ENCODE measurements at places on chromosomes 11 and 22.
A peak's percentile ranks its signal among the peaks of the same experiment; 100 is the strongest.

DNA sequence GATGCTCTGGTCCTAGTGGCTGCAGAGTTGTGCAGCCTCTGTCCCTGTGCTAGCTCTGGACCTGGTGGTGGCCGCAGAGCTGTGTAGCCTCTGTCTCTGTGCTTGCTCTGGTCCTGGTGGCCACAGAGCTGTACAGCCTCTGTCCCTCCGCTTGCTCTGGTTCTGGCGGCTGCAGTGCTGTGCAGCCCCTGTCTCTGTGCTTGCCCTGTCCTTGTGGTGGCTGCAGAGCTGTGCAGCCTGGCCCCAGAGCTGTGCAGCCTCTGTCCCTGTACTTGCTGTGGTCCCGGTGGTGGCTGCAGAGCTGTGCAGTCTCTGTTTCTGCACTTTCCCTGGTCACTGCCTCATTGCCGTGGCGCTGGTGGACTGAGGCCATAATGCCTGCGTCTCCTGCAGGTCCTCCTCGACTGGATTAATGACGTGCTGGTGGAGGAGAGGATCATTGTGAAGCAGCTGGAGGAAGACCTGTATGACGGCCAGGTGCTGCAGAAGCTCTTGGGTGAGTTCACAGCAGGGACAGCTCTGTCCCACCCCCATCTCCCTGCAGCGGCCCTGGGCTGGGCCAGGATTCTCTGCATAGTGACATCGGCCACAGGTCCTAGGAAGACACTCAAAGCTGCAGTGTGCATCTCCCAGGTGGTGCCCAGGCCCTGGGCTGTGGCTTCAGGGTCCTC lies 61.9 kb upstream of the PARVG start:
- no peak for DNase-seq

DNA sequence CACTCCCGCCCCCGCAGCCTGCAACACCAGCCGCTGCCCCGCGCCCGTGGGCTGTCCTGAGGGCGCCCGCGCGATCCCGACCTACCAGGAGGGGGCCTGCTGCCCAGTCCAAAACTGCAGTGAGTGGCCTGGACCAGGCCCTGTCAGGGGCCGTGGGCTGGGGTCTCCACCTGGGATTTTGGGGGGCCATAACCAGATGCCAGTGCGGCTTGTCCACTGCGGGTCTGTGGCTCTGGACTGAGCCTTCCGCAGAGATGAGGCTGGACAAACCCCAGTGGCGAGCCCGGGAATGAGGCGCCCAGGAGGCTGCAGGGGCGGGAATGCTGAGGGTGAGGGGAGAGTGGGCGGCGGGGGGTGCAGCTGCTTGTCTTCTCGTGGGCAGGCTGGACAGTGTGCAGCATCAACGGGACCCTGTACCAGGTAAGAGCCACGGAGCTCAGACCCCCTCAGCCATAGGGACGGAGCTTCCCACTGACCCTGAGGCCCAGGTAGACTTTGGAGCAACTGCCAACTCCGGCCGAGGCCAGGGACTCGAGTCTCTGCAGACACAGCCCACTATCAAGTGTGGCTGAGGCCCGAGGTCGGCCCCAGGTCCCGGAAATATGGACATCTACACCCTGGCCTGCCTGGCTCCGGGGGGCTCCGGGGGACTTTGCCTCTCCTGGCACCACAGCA lies 24.8 kb upstream of the MUC5B start:
- DNase-seq = no peak

DNA sequence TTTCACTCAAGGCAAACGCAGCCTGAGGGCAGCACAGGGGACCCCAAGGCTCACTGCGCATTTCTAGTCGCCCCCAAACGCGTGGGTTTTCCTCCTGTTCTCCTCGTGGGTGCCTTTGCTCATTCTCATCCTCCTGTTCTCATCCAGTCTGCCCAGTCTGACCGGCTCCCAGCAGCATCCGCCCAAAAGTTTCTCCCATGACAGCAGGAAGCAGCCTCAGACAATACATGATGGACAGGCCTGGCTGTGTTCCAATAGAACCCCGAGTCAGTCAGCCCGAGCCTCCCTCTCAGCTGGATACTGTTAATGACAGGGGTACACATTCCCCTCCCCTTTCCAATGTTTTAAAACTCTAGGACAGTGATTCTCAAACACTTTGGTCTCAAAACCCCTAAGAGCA lies 22.5 kb upstream of the KRTAP5-7 start:
- DNase-seq = no peak

DNA sequence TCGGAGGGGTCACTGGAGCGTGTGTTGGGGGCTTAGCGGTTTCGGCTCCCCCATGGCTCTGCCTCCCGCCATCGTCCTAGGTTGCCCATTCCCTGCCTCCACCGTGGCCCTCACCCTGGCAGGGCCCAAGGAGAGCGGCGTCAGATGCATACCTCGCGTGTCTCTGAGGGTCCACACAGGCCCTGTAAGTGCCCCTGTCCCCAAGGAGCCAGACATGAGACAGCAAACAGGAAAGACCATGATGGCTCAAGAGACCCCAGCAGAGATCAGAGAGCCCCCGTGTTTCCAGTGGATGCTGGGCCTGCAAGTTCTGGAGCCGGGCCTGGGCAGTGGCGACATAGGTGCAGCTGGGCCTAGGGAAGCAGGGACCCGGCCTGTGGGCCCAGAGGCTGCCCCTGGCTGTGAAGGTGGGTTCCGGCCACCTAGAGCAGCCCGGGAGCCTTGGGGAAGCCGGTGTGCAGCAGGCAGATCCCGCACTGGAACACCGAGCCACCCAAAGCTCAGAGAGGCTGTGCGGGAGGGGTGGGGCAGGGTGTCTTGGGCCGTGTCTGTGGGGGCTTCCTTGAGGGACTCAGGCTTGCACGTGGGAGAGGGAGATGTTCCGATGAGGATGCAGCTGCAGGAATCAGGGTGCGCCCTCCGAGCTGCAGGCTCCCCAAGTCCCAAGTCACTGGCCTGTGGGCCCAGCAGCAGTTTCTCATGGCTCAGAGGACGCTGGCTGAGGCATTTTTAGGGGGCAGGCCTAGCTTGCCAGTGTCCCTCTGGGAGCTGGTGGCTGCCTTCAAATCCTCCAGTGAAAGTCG lies 126.4 kb downstream of the KCNQ1OT1 start:
- DNase-seq = no peak

DNA sequence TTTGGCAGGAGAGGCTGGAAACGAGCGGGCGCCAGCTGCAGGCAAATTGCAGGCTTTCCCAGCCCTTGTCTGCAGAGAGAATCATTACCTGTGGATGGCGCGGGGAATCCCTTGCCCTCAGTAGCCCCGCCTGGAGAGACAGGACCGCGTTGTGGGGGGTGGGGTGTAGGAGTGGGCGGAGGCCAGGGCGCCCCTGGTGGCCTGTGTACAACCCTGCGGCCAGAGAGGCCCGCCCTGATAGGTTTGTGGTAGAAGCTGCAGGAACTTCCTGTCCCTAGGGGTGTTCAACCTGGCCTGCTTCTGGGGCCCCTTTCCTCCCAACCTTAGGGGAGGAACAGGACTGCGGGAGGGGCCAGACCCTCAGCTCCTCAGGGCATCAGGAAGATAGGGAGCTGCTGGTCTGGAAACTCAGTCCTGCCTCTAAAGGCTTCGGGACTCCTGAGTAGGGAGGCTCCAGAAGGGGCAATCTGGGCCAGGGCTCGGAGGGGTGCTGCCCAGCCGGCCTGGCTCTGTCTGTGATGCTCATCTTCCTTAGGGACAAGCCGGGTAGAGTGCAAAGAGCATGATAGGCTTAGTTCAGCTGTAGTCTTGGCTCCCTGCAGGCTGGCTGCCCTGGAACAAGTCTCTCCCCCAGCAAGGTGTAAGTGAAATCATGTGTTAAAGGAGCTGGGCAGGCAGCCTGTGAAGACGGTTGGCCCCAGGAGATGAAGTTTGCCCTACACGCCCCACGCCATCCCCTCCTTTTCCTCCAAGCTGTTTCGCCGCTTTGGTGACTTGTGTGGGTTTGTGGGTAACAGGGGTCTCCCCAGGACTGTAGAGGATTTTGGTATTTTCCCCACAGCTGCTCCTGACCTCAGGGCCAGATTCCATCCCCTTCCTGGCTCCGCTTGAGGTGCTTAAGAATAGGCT lies 24.1 kb upstream of the SUSD2 start:
- DNase-seq = peak; percentile 73

DNA sequence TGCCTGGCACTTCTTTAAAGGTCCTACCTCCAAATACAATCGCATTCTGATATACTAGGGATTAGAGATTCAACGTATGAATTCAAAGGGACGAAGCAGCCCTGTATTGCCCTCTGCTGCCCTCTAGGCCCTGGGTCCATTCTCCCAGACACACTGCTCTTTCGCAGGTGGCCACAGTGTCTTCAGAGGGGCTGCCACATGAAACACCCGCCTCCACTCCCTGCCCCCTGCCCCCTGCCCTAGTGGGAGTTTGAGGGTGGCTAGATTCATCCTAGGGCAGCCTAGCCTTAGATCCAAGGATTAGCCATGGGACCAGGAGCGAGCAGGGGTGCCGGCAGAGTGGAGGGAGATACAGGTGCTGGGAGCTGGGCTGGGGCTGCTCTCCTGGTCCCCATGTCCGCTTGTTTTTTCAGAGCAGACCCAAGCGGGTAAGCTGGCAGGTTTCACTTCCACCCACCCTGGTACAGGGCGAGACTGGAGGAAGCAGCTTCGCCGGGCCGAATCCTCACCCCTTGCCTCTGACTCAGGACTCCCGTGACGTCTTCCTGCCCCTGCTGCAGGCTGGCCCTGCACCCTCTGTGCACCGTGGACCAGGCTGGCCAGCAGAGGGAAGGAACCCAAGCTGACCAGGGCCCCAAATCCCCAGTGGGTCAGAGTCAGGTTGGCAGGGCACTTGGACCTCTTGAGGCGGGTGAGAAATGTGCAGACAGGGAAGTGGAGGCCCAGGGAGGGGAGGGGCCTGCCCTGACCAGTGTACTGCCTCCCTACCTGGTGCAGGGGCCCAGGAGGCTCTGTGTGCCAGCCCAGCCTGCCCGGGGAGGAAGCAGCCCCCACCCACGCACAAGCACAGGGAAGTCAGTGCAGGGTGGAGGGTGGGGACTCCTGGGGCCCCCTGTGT lies 28.4 kb upstream of the HMOX1 start:
- no peak for DNase-seq

DNA sequence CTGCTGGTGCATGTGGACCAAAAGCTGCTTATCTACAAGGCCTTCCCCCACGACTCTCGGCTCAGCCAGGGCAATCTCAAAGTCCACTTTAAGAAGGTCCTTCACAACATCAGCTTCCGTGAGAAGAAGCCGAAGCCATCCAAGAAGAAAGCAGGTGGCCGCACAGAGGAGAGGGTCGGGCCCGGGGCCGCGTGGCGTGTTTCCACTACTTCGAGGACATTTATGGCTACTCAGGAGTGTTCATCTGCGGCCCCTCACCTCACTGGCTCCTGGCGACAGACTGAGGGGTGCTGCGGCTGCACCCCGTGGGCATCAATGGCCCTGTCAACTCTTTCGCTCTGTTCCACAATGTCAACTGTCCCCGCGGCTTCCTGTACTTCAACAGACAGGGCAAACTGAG lies 16.2 kb upstream of the SLC5A4 start:
- DNase-seq = no peak

GRCh38 chr11:74648894-74649293 lies 56.5 kb downstream of the POLD3 start:
- no peak for DNase-seq

DNA sequence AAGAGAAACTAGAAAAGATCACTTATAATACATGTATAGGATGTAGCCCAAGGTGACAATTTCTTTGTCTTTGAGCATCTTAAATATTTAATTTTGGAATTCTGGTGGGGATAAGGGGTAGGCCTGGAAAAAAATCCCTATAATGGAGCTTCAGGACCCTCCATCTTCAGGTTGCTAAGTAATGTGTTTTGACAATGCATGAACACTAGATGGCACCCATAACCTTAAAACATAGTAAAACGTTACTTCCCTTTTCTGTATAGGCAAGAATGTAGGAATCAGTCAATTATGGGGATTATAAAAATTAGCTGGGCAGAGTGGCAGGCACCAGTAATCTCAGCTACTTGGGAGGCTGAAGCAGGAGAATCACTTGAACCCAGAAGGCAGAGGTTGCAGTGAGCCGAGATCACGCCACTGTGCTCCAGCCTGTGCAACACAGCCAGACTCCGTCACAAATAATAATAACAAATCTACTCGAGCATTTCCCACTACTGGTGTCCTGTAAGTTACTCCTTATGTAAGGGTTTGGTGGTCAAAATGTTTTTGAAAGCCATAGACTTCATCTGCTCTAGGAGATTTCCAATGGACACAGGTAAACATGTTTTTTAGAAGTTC lies 541.9 kb upstream of the CCDC90B start:
- peak; percentile 69 for DNase-seq
